ENCODE measurements at places on chromosomes 2 and 18. TPM values are rescaled to one million over a fixed set of nuclear protein-coding genes. Genes with fewer than 3 reads are reported as not detected.
A peak's percentile ranks its signal among the peaks of the same experiment; 100 is the strongest.

DNA sequence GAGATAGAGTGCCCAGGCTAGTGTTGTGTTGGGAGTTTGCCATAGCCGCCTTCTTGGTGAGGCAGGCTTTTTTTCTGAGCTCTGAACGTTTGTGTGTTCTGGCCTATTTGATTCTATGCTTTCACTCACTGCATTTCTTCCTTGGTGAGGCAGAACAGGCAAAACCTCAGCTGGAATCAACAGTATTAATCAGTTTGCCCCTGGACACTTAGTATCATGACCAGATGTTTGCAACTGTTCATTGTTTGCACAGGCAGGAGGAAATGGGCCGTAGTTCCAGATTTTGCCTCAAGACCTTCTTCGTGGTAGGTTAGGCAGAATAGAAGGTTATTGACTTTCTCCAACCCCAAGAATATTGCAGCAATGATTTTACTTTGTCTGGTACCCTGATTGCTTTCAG lies 218.1 kb upstream of the RASGRP3 start:
- DNase-seq, result peak; percentile 16

DNA sequence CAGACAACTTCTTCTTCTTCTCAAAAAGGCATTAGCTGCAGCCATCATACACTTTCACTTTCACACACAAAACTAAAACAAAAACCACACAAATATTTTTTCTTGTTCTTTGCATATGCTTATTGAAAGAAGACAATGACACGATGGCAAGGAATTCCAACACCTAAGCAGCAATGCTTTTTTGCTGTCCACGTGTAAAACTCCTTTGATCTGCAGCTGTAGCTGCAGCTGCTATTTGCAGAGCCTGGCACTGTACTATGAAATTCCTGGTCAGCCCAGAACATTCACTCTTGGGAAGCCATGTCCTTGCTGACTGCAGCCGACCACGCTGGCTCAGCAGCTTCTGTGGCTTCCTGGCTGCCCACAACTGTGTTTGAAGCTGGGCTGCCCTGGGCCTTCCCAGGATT lies 316.2 kb downstream of the CDH2 start:
- DNase-seq, result no peak

The DNAJB2 gene
- polyA plus RNA-seq, result 85.8 TPM

DNA sequence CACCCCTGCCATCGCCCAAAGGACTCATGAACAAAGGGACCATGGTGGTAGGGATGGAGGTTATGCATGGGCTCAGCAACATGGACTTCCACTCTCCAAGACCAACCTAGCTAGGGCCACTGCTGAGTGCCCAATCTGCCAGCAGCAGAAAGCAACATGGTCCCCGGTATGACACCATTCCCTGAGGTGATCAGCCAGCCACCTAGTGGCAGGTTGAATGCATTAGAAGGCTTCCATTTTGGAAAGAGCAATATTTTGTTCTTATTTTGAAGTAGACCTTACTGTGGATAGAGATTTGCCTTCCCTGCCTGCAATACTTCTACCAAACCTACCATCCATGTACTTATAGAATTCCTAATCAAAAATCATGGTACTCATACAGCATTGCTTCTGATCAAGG lies 99.8 kb downstream of the METTL4 start:
- no peak for DNase-seq

The ABHD1 gene
- 0.23 TPM for polyA plus RNA-seq

DNA sequence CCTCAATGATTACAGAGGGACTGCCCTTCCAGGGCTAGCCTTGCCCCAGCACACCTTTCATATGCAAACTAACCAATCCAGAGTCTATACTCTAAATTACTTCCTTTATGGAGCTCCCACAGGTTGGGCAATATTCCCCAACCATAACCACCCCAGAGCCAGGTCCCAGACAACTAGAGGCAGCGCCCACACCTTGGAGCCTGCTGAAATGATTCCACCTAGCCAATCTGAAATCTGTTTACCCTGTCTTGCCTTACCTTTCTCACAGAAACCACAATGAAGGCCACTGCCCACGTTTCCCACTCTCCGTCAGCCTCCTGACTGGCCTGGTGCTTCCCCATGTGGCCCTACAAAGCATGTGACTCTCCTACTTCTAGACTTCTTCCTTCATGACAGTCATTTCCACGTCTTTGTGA lies 62.0 kb downstream of the REEP1 start:
- DNase-seq, result no peak

The ANKRD30B gene
- 0.10 TPM for polyA plus RNA-seq

The LYPD1 gene
- polyA plus RNA-seq, result 3.7 TPM

Measured in stomach (tissue), 19 donors.